ENCODE measurements at places on chromosomes 16 and 17.

DNA sequence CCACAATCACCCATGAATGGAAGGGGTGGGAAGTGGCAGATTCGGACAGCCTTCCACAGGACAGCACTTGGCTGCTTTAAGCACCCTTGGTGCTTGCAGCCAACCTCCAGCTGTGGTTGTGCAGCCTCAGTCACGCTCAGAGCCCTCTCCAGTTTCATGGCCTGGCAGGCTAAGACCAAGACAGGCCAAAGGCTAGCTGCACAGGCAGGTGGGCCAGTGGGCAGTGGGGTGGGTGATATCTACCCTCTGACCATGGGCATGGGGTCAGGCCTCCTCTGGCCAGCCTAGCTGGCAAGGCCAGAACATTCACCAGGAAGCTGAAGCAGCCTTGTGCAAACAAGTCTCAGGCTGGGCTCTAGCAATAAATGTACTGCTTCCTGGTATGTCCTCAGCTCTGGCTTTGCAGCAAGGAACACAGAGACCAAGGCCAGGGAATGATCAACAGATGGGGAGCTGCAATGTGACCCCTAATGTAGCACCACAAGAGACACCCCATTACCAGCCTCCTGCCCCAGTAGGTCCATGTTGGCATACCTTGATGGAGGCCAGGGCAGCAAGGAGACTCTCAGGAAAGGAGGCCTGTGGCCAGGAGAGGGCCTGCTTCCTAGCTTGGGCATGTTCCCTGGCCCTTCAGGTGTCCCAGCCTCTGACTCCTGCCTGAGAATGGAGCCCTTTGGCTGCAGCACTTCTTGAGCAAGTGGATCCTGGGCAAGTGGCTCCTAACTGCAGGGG is 20.9 kb downstream of the HSD11B2 start:
- DNase-seq = no peak

DNA sequence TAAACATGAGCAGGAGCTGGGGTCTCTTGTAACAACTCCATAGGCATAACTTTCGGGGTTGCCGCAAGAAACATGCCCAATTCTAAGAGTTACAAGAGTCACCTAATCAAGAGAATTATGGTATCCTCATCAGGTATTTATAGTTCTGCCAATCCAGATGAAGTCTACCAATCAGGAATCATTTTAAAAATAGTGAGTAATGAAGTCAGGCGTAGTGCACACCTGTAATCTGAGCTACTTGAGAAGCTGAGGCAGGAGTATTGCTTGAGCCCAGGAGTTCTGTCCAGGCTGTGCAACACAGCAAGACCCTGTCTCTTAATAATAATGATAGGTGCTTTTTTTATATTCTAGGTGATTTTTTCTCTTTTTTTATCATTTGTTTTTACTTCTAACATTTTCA is 128.5 kb upstream of the RBL2 start:
- DNase-seq = no peak

DNA sequence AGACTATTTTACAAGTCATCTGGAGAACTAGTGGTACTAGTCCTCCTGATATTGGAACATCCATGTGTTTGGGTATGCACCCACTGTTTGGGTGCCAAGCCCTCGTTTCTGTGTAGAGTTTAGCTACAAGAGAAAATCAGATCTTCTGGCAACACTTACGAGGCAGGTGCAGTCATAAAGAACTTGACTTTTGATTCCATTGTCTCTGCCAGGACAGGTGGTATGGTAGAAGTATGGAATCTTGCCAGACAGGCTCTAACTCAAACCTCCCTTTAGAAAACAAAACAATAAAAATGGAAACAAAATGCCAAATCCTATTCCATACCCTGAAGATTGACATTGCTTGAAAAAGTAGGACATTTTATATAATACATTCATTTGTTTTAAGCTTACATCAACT is 16.0 kb downstream of the RNF43 start:
- DNase-seq = no peak

DNA sequence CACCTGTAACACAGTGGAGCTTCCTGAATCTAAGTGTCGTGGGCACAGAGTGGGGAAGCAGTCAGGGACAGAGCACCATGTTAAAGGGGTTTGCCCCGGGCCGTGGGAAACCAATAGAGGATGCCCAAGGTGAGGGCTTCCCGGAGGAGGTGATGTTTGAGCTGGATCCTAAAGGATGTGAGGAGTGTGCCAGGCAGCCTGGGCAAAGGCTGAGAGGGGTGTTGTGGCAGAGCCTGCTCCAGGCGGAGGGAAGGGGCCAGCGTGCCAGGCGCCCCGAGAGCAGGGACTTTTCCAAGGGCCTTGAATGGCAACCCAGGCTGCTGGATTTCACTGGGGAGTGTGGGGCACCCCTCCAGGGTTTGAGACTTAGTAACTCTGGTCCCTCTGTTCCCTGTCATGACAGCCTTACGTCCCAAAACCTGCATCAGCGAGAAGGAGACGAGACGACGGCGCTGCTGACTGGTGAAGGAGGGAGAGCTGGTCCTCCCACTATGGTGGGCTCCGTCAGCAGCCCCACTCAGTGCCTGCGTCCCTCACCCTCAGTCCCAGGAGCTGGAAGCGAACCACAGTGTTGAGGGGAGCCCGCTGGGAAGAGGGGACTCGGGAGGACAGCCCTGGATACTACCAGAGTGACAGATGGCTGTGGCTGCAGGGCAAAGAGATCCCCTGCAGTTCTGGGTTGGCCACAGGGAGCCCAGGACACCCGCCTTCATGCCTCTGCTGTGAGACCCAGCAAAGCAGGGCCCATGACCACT is 228.4 kb downstream of the KATNIP start:
- DNase-seq = no peak

- no peak for DNase-seq
Measured at GRCh38 chr16:78375055-78375679, 275.7 kb downstream of the WWOX start.

- DNase-seq = peak; percentile 73
Measured at GRCh38 chr16:15642557-15643047, 352 bp downstream of the MARF1 start.

- no peak for DNase-seq
Measured at GRCh38 chr17:65817951-65818350, 256.5 kb upstream of the AXIN2 start.

DNA sequence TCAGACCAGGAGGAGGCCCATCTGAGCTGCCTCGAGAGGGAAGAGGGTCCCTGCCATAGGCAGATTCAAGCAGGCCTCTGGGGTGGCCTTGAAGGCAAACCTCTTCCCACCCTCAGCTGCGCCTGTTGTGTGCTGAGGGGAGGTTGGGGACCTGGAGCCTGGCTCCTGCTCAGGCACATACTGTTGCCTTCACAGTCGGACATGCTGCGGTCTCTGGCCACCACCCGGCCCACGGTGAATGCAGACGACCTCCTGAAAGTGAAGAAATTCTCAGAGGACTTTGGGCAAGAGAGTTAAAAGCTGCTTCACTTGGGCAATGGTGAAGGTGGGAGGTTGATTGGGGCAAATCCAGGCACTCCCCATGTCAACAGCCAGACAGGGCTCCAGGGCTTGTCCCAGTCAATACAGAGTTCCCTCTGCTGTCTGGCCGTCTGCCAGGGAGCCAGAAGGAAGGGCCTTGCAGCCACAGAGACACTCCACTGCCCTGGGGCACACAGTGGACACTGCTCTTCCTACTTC is 6.3 kb downstream of the PDF start:
- DNase-seq = no peak

GRCh38 chr16:24580665-24581064 is 41.3 kb downstream of the RBBP6 start:
- DNase-seq = no peak

GRCh38 chr16:75251280-75252048 is at the start of gene BCAR1:
TSS of gene BCAR1 (minus strand) at chr16:75251624. CDS start at chr16:75251482, 142 bp downstream.
- no peak for DNase-seq

- DNase-seq = no peak
Measured at GRCh38 chr17:74803388-74803930, 27.3 kb upstream of the NAT9 start.

GRCh38 chr16:86444261-86444660 is 66.1 kb upstream of the FOXF1 start:
- no peak for DNase-seq

GRCh38 chr17:82178499-82179261 is 34.0 kb downstream of the CCDC57 start:
- no peak for DNase-seq

DNA sequence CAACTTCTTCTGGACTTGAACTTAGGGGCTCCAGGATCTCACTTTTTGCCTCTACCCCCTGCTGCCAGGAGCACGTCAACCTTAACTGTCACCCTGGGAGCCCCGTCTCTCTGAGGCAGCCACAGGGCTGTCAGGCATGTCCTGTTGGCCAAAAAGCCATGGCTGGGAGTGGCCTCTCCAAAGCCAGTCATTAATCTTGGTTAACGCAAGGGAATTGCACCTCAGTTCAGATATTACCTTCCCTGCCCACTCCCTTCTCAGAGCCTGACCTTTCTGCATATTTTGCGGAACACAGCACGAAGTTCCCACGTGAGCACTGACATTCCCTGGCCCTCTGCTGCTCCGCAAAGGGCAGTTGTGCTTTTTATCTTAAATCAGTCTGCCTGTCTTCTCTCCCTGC is 44.2 kb upstream of the CIBAR2 start:
- DNase-seq = no peak

- DNase-seq = no peak
Measured at GRCh38 chr17:81354954-81355347, 40.3 kb upstream of the BAHCC1 start.

- peak; percentile 42 for DNase-seq
Measured at GRCh38 chr17:41326173-41327145, 10.9 kb upstream of the KRTAP17-1 start.

DNA sequence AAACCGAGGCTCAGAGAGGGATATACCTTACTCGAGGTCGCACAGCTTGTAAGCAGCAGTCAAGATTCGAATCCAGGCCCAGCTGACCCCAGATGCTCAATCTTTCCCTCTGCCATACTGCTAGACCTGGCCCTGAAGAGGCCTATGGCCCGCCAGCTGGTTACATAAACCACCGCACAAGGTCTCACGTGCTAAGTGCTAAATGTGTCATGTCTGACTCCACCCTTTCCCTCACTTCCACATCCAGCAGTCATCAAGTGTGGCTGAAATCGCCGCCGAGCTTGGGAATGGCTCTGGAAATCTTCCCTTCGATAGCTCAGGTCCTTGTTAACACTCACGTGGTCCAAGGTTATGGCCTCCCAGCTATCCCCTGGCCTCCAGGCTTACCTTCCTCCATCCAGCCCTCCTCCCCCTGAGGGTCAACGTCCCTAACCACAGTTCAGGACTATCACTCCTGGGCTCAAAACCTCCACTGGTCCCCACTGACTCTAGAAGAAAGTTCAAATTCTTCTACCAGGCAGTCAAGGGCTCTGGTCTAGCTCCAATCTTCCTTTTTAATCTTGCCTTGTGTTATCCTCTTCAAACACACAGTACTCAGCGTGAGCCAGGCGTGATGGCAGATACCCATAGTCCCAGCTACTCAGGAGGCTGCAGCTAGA is 3.5 kb downstream of the ZBTB4 start:
- no peak for DNase-seq

GRCh38 chr17:60390925-60391470 is 935 bp downstream of the USP32 start:
- DNase-seq = peak; percentile 6

GRCh38 chr16:84283314-84284153 is 11.1 kb upstream of the WFDC1 start:
- no peak for DNase-seq

- DNase-seq = no peak
Measured at GRCh38 chr17:44972953-44973352, 4.8 kb upstream of the C1QL1 start.

DNA sequence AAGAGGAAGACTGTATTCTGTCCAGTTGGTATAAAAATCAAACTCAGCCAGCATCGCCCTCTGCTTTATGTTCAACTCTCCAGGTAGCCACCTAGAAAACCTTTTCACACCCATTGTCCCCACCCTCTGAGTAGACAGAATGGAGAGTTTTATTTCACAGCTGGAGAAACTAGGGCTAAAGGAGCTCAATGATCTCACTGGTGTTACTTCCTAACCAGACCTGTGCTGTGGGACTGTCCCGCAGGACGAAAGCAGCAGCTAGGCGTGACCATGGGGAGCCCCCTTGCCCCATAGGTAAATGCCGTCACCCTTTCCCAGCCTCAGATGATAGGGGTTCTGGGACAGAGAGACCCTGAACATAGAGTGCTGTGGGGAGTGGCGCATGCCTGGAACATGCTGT is 67.7 kb downstream of the CYLD start:
- DNase-seq = no peak

- no peak for DNase-seq
Measured at GRCh38 chr16:1362807-1363206, 11.1 kb downstream of the GNPTG start.

GRCh38 chr17:6449307-6449706 is 5.1 kb downstream of the PIMREG start:
- DNase-seq = no peak

GRCh38 chr17:22145605-22146178 is 453.4 kb downstream of the KCNJ18 start:
- no peak for DNase-seq

DNA sequence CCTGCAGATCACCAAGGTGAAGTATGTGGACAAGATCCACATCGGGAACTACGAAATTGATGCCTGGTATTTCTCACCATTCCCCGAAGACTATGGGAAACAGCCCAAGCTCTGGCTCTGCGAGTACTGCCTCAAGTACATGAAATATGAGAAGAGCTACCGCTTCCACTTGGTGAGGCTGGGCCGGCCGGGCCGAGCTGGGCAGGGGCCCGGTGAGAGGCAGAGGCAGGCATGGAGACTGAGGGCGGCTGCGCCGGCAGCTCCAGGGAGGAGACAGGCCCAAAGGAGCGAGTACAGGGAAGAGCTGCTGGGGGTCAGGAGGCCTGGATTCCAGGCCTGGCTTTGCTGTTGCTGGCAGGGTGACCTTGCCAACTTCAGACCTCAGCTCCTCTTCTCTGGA is 8.3 kb downstream of the PRSS8 start:
- DNase-seq = no peak

DNA sequence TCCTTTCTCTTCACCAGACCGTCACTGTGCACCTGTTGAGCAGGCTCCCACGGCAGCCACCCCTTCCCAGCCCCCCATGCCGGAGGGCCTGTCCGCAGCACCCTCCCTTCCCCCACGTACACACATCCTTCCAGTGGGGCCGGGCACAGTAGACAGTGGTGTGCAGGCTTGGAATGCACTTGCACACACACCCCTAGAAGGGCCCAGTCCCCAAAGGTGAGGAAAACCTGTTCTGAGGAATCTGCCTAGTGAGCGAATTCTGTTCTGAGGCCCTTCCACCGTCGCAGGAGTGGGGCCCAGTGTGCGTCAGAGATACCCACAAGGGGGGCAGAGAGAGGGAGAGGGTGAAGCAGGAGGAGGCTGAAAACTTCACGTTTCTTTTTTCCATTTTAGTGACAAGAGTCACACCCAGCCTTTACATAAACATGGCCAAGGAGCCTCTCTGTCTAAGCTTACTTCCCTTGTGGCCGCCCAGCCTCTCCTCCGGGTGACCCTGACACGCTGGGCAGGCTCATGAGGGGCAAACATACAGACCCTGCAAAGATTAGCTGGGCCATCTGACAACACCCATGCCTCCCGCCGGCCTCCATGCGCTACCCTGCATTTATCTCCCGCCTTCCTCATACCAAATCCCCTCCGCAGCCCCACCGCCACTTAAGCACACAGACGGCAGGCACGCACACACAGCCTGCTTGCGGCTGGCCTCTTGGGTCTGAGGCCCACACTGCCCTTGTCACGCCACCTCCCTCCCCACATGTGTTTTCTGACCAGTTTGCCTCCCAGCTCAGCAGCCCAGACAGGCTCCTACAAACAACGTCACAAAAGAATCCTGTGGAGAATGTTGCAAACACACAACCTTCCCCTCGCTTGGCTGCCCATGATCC is 1.8 kb downstream of the ZBTB4 start:
- no peak for DNase-seq
